Osteocyte (in vitro differentiated cells): ENCODE measurements at places on chromosomes 2 and 18.

DNA sequence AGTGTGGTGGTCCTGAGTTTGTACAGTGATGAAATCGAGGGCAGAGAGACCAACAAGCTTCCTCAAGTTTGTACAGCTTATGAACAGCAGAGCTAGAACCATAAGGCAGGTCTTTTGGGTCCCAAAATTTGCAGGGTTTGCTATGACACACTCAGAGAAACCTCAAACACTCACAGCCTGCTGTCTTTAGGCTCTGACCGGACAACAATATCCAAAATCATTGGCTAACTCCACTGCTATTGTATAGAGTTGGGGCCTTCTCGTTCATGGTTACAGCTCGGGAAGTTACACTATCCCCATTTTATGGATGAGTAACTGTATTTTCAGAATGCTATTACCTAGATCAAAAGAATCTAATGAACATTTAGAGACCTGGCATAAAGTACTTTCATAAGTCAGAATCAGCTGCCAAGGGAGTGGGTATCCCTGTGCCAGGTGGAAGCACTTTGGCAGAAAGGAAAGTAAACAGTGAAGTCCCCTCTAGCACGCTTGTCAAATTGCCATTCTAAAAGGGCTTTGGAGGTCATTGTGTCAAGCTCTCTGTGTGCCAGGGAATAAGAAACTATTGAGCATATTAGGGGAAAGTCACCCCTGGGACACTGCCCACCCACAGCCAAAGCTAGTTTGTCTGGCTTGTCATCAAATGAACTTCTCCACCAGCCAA, 331.8 kb downstream of the ALK start:
- DNase-seq, result no peak

- peak; percentile 91 for DNase-seq
Observed at GRCh38 chr2:72892506-72893173, 5.4 kb downstream of the SPR start.

GRCh38 chr2:132438691-132439090, 22.1 kb downstream of the GPR39 start:
- DNase-seq, result no peak

- no peak for DNase-seq
Observed at GRCh38 chr2:152049541-152049940, 49.3 kb downstream of the CACNB4 start.

GRCh38 chr2:225763711-225764110, 364.2 kb downstream of the NYAP2 start:
- DNase-seq, result no peak

- DNase-seq, result no peak
Observed at GRCh38 chr2:75466708-75467311, 93.9 kb downstream of the EVA1A start.

DNA sequence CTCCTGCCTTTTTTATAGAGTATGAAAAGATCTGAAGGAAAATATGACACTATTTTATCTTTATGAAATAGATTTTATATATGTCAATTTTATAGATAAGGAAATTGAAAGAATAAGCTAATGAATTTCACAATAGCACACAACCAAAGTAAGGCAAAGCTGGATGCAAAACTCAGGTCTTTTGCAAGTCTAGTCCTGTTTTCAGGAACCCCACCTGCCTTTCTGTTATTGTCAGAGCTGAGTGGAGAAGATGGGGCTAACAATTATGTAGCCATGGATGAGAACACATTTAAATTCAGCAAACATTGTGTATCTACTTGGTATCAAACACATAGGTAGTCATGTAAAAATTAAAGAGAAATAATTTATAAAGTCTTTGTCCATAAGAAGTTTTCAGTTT, 161.5 kb upstream of the ZEB2 start:
- DNase-seq, result no peak

- DNase-seq, result no peak
Observed at GRCh38 chr2:173941567-173941966, 23.6 kb downstream of the SP3 start.
